ENCODE measurements at places on chromosomes 2 and 18.

- no peak for DNase-seq
Observed at GRCh38 chr2:83055376-83056010, 1403.6 kb downstream of the SUCLG1 start.

- no peak for DNase-seq
Observed at GRCh38 chr18:58201268-58201667, 157.2 kb downstream of the NEDD4L start.

GRCh38 chr18:79343567-79344207, 52.0 kb upstream of the NFATC1 start:
- no peak for DNase-seq

DNA sequence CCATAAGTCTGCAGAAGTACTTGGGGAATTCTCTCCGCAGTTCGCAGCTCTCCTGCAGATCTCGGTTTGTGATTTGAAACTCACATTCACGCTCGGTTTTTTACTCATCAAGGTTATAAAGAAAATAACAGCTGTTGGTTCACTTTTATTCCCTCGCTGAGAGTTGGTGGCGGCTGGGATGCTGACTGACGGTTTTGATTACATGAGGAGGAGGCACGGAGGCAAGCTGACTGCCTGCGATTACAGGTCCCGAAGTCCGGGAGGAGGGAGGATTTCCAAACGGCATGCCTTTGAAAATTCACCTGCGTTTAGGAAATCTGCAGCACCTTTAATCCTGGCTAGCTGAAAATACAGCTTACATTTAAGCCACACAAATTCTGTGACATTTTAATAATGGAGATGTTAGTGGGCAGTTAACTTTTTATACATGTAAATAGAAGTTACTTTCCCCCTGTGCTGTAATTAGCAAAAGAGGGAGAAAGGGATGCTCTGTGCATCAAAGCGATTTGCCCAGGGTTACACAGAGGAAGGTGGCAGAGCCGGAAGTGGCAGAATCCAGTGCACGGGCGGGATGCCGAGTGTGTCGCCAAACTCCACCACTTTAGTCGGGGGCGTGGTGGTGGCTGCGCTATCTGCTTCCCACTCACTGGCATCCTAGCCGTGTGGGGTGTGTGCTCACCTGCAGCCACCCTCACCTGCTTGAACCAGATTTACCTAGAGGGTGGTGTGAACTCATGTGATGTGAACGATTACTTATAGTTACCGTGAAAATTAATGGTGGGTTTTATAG, 14.7 kb downstream of the AGAP1 start:
- no peak for DNase-seq

DNA sequence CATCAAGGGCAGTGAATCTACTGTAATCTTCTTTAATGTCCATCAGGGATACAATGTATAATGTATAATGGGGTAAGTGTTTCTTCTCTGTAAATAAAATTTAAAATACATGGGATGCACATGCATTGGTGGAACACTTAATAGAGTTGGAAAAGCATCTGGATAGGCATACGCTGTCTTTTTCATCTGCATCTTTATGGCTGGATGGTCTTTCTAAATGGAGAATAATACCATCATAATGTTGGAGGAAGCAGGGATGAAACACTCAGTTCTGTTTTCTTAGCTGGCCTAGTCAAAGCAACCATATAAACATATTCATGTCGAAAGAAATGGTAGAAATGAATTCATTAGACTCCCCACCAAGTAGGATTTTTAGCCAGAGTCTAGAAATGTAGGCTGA, 202.8 kb downstream of the CDCA7 start:
- no peak for DNase-seq

DNA sequence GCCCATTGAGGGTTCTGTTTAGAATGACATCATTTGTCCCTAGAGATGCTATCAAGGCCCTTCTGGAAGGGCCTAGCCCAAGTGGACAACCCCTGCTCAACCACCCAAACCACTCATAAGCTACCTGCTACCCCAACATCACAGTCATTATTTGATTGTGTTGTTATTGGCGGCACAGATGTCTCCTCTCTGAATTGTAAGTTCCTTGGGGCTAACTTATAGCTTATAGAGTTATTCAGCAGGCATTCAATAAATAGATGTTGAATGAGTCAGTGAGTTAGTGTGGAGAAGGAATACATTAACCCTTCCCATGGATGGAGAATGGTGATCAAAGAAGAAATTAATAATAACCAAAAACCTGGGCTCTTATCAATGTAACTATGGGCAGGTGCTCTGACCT, 80.0 kb downstream of the ACAA2 start:
- DNase-seq, result no peak

- peak; percentile 79 for DNase-seq
Observed at GRCh38 chr2:65922794-65923193, 490.4 kb upstream of the SPRED2 start.

DNA sequence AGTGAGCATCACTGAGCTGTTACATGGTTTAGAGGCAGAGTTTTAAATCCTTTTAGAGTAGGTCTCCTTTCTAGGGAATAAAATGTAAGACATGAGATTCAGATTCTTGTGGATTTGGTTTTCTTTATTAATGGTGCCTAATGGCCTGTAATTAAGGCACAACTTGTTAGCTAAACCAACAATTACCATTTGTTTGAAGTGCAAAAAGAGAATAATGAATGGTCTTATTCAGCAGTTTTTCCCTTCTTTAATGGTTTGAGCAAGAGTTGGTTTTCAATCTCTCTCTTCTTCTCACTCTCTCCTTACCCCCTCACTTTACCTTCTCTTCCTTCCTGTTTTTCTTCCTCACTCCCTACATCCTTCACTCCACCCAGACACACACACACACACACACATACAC, 312.2 kb upstream of the TRIB2 start:
- DNase-seq, result no peak

DNA sequence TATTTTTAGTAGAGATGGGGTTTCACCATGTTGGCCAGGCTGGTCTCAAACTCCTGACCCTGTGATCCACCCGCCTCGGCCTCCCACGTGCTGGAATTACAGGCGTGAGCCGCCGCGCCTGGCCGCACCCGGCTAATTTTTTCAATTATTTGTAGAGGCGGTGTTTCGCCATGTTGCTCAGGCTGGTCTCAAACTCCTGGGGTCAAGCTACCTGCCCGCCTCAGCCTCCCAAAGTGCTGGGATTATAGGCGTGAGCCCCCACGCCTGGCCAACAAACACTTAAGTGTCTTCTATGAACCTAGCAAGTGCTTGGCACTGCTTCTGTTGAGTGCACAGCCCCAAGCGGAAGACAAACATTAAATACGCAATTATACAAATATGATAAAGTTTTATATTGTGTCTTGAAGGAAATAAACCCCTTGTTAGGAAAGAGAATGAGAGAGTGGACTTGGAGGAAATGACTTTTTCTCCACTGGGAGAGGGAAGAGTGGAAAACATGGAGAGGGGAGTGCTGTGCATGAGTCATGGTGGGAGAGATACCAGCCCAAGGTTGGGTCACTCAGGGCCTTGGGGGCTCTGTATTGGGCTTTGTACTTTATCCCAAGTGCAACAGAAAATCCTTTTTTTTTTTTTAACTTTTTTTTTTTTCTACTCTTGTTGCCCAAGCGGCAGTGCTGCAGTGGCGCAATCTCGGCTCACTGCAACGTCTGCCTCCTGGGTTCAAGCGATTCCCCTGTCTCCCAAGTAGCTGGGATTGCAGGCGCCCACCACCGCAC, 41.4 kb upstream of the ACTR2 start:
- DNase-seq, result no peak

Data from KBM-7 (cell line).